ENCODE measurements at places on chromosomes 4 and X.

- H3K36me3 ChIP-seq, result no peaks in the 10 kb centered on the region
- H3K4me3 ChIP-seq, result no peak overlapping the region
- H3K27me3 ChIP-seq, result no peaks in the 10 kb centered on the region
- no peaks in the 10 kb centered on the region for H3K4me1 ChIP-seq
Measured at GRCh38 chr4:113122066-113122465, 72.6 kb downstream of the ANK2 start.

GRCh38 chr4:6442555-6442954 lies 29.9 kb downstream of the PPP2R2C start:
- no peak for DNase-seq
- no peak overlapping the region for H3K27ac ChIP-seq
- H3K36me3 ChIP-seq, result no peaks in the 10 kb centered on the region

- H3K4me1 ChIP-seq, result no peaks in the 10 kb centered on the region
- H3K36me3 ChIP-seq, result no peaks in the 10 kb centered on the region
- H3K27ac ChIP-seq, result no peak overlapping the region
Measured at GRCh38 chr4:38292529-38292928, 332.3 kb downstream of the PTTG2 start.

DNA sequence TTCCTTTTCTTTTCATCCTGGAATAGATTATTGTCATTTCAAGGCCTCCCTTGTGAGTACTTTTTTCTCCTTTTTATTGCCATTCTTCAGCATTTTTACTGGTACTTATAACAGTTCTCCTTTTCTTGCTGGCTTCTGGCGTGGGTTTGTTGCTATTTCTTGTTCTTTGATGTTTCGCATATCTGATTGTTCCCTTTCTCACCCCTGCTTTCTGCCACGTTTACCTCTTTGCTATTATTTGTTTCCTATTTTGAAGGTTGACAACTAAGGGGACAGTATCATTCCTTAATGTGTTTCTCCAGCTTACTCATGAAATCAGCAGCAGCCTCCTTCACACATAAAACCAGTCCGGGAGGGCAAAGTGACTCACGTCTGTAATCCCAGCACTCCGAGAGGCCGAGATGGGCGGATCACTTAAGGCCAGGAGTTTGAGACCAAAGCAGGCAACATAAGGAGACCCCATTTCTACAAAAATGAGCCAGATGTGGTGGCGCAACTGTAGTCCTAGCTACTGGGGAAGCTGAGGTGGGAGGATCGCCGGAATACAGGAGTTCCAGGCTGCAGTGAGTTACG lies 72.6 kb downstream of the DMD start:
- no peaks in the 10 kb centered on the region for H3K36me3 ChIP-seq
- H3K27me3 ChIP-seq, result no peaks in the 10 kb centered on the region
- H3K4me1 ChIP-seq, result no peaks in the 10 kb centered on the region
- no peak overlapping the region for H3K27ac ChIP-seq

DNA sequence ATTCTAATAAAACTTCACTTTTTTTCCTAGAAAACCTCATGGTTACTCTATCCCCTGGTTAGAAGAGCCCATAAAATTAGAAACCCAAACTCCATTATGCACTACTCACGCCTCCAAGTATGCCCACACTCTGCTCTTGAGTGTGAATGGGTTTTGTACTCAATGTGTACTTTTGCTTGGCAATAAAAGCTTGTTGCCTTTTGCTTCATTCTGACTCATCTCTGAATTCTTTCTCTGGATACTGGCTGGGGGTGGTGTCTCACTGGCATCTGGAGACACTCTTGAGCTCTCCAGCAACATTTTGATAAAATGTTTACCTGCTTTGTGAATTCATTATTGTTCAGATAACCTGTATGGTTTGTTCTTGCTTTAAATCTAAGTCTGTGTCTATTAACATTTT lies 963.3 kb downstream of the TRAM1L1 start:
- no peaks in the 10 kb centered on the region for H3K36me3 ChIP-seq
- H3K27me3 ChIP-seq, result no peaks in the 10 kb centered on the region
- H3K4me3 ChIP-seq, result no peak overlapping the region
- H3K27ac ChIP-seq, result no peak overlapping the region
- DNase-seq, result no peak

DNA sequence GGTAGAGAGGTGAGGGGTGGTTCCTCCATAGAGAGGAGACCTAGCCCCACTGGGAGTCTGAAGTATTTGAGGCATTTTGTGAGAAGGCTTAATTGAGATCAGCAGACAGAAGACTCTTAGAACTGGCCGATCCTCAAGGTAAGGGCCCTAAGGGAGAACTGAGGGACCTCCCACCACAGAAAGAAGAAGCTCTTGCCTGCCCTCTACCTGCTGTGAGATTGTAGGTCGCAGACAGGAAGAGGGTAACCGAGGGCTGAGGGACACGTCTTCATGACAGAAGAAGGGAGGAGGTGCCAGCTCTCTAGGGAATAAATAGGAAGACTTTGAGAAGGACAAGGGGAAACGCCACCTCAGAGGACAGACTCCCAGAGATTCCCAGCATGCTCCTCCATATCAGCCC lies 24.1 kb upstream of the MAGEC1 start:
- H3K4me3 ChIP-seq, result no peak overlapping the region
- no peaks in the 10 kb centered on the region for H3K4me1 ChIP-seq
- no peak overlapping the region for H3K27ac ChIP-seq
- no peaks in the 10 kb centered on the region for H3K27me3 ChIP-seq

GRCh38 chr4:19195696-19196095 lies 1056.0 kb upstream of the SLIT2 start:
- no peaks in the 10 kb centered on the region for H3K27me3 ChIP-seq
- H3K36me3 ChIP-seq, result no peaks in the 10 kb centered on the region
- H3K4me3 ChIP-seq, result no peak overlapping the region
- DNase-seq, result no peak

- no peak for DNase-seq
- H3K27me3 ChIP-seq, result peaks cover 4% of the 10 kb centered on the region
- H3K27ac ChIP-seq, result peak overlapping the region; percentile 78
- H3K4me1 ChIP-seq, result peaks cover 10% of the 10 kb centered on the region
- peak overlapping the region; percentile 54 for H3K4me3 ChIP-seq
- no peaks in the 10 kb centered on the region for H3K36me3 ChIP-seq
Measured at GRCh38 chrX:40105835-40106675, 8.3 kb upstream of the BCOR start.

DNA sequence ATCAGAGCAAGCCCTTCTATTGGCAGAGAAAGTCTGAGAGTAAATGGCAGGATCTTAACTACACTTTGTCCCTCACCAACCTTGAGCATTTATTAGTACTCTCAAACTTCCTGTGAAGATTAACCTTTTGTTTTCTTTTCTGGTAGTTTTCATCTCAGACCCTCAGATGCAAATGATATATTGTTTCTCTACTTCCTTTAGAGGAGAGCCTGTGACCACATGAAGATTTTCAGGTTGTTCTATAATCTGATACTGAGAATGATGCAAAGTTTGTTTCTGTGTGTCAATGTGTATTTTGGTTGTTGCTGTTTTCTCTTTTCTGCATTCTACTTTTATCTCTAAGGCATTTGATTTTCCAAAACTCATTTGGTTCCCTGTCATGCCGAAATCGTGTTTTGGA lies 165.8 kb upstream of the CYSLTR1 start:
- H3K27me3 ChIP-seq, result no peaks in the 10 kb centered on the region
- H3K4me1 ChIP-seq, result no peaks in the 10 kb centered on the region
- no peak for DNase-seq
- H3K27ac ChIP-seq, result no peak overlapping the region
- no peak overlapping the region for H3K4me3 ChIP-seq
- no peaks in the 10 kb centered on the region for H3K36me3 ChIP-seq

DNA sequence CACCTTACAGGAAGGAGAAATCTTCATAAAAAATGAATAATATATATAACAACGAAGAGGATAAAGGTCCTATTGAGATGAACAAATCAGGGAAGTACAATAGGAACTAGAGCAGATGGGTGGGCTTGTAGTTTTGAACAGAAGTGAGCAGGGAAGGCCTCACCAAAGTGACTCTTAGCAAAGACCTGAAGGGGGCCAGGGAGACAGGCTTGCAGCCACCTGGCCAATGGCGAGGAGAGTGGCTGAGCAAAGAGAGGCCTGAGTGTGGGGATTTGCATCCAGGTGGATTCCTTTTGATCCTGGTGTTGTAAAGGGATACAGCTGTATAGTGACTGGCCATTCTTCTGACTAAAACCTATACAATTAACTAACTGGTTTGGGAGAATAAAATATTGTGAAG lies 354.1 kb downstream of the CAMK2D start:
- no peak overlapping the region for H3K27ac ChIP-seq
- H3K4me1 ChIP-seq, result 0 out of 2 replicates have a peak, but pooled peaks cover 2% of the 10 kb centered on the region
- H3K4me3 ChIP-seq, result no peak overlapping the region
- no peaks in the 10 kb centered on the region for H3K36me3 ChIP-seq

GRCh38 chr4:105352826-105353225 lies 121.0 kb downstream of the PPA2 start:
- H3K27me3 ChIP-seq, result no peaks in the 10 kb centered on the region
- DNase-seq, result peak; percentile 56
- H3K4me1 ChIP-seq, result peaks cover 1% of the 10 kb centered on the region
- H3K36me3 ChIP-seq, result no peaks in the 10 kb centered on the region

DNA sequence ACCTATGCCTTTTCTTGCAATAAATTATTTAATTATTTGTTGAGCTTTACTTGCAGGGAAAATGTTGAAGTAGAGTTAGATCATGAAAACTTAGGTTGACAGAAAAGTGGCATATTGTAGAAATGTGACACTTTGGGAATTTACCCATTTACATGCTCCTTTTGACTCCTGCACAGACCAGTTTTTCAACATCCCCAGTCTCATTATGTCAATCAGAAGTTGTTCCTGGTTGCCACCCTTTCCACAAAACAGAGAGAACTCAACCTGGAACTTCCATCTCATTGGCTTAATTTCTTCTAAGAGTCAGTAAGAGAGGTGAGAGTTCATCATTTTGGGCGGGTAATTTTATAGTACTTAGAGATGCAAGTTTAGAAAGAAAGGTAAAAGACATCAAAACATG lies 284.6 kb upstream of the ANKRD50 start:
- no peak for DNase-seq
- H3K4me3 ChIP-seq, result no peak overlapping the region
- no peaks in the 10 kb centered on the region for H3K27me3 ChIP-seq

- H3K27ac ChIP-seq, result no peak overlapping the region
- H3K36me3 ChIP-seq, result no peaks in the 10 kb centered on the region
- H3K4me3 ChIP-seq, result no peak overlapping the region
- peaks cover 2% of the 10 kb centered on the region for H3K27me3 ChIP-seq
Measured at GRCh38 chrX:108001218-108001814, 19.1 kb upstream of the TEX13B start.

- H3K27me3 ChIP-seq, result no peaks in the 10 kb centered on the region
- H3K36me3 ChIP-seq, result no peaks in the 10 kb centered on the region
- no peaks in the 10 kb centered on the region for H3K4me1 ChIP-seq
- no peak overlapping the region for H3K4me3 ChIP-seq
- DNase-seq, result peak; percentile 46
Measured at GRCh38 chr4:111330786-111331185, 707.9 kb upstream of the PITX2 start.

DNA sequence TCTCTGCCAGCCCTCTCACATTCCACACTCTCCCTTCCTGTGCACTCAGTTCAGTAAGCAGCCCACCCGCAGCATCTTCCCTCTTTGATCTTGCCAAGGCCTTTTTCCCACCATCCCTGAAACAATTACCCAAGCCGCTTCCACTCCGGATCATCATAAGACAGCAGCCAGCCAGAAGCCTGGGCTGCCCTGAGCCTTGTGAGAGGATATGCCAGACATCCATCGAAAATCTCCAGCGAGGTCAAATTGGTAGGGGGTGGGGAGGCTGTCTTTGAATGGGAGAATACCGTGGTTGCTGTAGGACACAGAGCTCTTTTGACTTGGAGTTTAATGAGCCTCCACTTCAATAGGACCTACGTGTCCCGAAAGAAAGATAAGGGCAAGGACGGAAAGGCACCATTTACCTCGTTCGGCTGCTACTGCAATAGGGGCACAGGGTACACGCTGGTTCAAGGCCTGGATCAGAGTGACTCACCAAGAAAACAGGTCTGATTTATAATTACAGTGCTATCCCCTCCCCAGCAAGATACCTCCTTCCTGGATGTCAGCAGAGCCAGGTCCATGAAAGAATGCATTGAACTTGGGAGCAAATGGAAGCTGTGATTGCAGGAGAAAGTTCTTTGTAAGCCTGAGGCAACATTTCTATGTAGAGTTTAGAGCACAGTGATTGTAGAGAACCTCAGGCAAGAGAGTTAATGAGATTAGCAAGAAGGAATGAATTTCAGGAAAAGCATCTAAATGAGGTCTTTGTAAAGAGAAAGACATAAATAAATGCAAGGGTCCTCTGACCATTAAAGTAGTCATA lies 39.5 kb downstream of the AMOT start:
- DNase-seq, result no peak
- H3K4me1 ChIP-seq, result no peaks in the 10 kb centered on the region
- no peak overlapping the region for H3K27ac ChIP-seq
- no peaks in the 10 kb centered on the region for H3K36me3 ChIP-seq
- H3K4me3 ChIP-seq, result no peak overlapping the region

GRCh38 chrX:72110051-72110875 lies 21.5 kb downstream of the RTL5 start:
- no peaks in the 10 kb centered on the region for H3K36me3 ChIP-seq
- peaks cover 65% of the 10 kb centered on the region for H3K27me3 ChIP-seq
- H3K27ac ChIP-seq, result no peak overlapping the region
- H3K4me1 ChIP-seq, result no peaks in the 10 kb centered on the region

DNA sequence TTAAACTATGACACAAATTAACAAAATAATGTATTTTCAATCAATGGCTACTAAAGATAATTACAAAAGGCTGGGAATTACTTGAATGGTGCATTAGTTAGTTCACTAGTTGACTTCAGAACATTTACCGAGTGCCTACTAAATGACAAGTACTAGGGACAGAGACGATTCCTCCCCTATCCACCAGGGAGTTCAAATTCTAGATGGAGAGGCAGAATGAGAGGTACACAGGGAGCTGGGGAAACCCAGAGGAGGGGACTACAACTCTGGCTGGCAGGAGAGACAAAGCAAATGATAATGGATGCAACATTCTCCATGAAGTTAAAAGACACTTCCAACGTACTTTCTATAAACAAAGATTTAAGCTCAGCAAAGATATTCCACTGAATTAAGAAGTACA lies 43.1 kb upstream of the MCF2 start:
- H3K4me1 ChIP-seq, result no peaks in the 10 kb centered on the region
- H3K4me3 ChIP-seq, result no peak overlapping the region
- no peak overlapping the region for H3K27ac ChIP-seq
- no peak for DNase-seq
- no peaks in the 10 kb centered on the region for H3K27me3 ChIP-seq

DNA sequence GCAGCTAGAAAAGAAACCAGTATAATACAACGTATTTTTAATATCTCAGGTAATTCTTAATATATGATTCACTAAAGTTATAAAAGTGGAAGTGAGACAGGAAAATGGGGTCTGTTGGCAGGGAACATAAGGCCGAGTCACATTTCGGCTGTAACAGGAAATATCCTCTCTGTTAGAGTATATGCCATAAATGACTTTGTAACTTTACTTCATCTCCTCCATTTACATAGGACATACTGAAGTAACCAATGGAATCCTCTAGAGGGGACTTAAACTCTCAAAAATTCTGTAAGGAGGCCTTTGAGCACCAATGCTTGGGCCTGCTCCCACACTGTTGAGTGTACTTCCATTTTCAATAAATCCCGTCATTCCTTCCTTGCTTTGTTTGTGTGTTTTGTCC lies 71.3 kb downstream of the ANKRD17 start:
- no peaks in the 10 kb centered on the region for H3K27me3 ChIP-seq
- peak overlapping the region; percentile 23 for H3K27ac ChIP-seq
- peak; percentile 53 for DNase-seq
- H3K4me3 ChIP-seq, result no peak overlapping the region
- H3K36me3 ChIP-seq, result no peaks in the 10 kb centered on the region
